ENCODE measurements at places on chromosomes 1 and 21.

- no peak for DNase-seq
These were observed 11.9 kb downstream of the LYPLAL1 start for GRCh38 chr1:219185486-219186117.

DNA sequence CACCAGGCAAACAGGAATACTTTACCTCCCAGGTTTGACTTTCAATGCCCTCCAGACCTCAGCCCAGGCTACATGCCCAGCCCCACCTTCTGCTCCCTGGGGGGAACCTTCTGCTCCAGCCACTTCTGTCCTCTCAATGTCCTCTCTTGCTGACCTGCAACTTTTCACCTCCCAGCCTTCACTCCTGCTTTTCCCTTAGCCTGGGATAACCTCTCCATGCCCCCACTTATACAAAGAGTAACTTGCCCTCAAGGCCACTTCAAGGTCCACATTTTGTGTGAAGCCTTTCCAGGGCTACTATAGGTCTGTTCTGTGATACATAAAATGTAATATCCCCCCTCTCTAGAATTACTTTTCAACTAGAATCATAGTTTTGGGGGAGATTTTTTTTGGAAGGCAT, 21.7 kb downstream of the SERTAD4 start:
- no peak for DNase-seq

DNA sequence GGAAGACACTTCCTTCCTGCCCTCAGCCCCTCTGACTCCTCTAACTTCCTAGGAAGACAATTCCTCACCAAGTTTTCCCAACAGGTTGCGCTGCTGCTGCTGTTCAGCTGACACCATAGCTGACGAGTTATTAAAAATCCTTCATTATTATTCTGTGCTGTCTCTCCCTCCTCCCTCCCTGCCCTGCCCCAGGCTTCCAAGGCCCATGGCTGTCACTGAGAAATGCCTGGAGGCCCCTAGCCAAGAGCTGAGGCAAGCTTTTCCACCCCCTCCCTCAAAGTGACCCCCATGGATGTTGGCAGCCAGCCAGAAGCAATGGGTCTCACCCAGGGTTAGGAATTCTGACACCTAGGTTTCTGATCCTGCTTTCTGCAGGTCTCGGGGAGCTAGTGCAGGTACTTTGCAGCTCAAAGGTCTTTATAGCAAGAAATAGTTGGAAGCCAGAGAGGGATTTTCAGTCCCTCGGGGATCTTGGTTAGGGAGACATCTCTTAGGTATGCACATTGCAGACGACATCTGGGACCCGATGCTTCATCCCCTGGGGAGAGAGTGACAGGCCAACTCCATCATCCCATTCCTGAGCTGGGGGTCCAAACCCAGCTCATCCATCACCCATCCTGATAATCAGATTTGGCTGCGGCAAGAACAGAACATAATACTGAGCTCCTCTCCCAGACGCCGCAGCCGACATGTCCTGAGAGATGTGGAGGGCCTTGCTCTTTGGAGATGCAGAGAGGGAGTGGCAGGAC, 65.0 kb downstream of the KIRREL1 start:
- DNase-seq: no peak

DNA sequence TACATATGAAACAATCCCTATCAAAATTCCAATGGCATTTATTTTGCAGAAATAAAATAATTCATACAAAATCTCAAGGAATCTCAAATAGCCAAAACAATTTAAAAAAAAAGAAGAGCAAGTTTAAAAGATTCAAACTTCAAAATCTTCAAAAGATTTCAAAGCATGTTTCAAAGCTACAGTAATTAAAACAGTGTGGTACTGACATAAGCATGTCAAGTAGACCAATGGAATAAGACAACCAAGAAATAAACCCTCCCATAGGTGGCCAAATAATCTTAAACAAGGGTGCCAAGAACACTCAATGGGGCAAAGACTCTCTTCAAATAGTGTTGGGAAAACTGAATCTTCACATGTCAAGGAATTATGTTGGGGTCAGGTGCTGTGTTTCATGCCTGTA, 28.0 kb upstream of the UCK2 start:
- no peak for DNase-seq

GRCh38 chr1:180288940-180289339, 58.9 kb downstream of the LHX4 start:
- no peak for DNase-seq
